ENCODE measurements at places on chromosomes 3 and 15.
A peak's percentile ranks its signal among the peaks of the same experiment; 100 is the strongest.

DNA sequence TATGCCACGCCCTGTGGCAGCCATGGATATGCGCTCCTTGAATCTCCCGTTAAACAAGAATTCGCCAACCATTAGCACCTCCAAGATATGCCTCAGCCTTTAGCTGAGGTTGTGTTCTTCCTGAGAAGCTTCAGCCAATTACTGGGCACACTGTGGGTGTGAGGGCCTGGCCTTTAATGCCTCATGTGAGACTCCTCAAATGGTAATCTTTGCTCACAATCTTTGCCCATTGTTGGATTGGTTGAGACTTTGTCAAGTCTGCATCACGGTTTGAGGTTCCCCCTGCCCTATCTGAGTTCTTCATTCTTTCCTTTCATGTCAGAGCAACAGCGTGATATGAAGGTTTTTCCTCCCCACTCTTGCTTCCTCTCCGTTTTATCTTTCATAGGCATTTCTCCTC is 108.1 kb upstream of the CCDC54 start:
- no peak for DNase-seq

- no peak for DNase-seq
These were observed 21.0 kb upstream of the PCSK6 start for GRCh38 chr15:101510212-101511197.

DNA sequence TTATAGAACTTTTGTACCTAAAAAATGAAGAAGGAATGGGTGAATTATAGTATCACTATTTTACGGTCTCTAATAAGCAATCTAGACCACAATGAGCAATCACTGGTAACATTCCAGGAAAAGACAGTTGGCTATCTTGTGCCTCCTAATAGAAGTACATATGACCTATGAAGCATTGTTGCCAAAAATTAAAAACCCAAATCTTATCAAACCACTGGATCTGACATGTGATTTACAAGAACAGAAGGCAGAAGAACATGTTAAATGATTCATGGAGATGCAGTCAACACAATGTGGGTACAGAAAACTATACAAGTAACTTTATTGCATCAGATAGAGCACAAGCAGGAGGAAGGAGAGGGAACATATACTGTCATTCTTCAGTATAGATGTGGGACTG is 14.5 kb upstream of the HYKK start:
- no peak for DNase-seq

DNA sequence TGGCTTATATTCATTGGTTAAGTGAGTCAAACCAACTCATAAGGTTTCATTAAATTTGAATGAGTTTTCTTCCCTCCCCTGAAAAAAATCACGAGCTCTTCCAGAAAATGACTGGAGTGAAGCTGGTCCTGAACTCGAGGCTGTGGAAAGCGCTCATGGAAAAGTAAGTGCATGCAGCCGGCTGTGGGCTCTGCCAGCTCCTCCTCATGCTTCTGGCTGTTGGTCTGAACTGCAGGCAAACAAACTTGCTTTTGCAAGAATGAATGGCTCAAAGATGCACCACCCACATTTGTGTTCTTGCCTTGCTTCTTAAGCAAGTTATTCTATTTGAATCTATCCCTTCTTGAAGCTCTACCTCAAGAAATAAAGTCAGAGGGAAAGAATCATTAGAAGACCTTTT is 6.2 kb downstream of the ETV5 start:
- DNase-seq = no peak

DNA sequence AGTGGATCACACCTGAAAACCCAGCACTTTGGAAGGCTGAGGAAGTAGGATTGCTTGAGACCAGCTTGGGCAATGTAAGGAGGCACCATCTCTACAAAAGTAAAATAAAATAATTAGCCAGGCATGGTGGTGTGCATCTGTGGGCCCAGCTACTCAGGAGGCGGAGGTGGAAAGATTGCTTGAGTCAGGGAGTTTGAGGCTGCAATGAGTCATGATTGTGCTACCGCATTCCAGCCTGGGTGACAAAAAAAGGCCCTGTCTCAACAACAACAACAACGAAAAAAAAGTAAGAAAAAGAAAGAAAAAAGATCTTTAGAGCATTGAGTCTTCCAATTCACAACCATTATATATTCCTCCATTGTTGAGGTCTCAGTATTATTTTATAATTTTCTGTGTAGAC is 192.4 kb upstream of the DPH6 start:
- DNase-seq = peak; percentile 10

DNA sequence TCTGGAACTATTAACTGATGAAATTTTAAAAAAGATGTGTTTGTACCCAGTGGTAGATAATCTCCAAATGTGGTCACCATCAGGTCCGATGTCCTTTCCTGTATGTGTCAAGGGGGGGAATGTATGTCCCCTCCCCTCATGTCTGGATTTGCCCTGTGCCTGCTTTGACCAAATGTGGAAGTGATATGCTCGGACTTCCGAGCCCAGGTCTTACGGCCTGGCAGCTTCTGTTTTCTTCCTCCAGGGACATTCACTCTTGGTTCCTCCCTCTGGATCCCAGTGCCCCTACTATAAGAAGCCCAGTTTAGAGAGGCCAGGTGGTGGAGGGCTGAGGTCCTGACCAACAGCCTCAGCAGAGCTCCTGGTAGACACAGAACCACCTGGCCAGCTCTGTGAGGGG is 75.5 kb downstream of the CCR1 start:
- no peak for DNase-seq

- peak; percentile 82 for DNase-seq
These were observed 62.7 kb downstream of the PDE8A start for GRCh38 chr15:85044251-85044853.

GRCh38 chr3:127408022-127408683 is 120.3 kb upstream of the PRR20G start:
- DNase-seq = no peak

GRCh38 chr15:94234300-94234699 is 2.9 kb downstream of the MCTP2 start:
- no peak for DNase-seq

DNA sequence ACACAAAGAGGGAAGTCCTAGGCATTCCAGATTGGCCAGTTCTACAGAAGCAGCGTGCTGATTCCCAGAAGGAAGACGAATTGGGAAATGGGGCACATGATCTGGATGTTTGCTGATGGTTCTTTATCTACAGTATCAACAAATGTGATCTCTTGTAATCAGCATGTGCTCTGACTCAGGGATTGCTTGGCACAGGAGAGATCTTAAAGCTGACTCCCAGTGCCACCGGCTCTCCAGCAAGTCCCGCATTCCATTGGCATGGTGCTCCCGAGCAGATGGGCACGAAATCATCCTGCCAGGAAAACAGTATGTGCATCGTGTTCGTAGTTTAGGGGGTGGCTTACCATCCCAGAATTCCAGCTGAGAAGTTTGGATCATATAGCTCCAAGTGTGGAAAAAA is 259.9 kb upstream of the NR2F2 start:
- no peak for DNase-seq

DNA sequence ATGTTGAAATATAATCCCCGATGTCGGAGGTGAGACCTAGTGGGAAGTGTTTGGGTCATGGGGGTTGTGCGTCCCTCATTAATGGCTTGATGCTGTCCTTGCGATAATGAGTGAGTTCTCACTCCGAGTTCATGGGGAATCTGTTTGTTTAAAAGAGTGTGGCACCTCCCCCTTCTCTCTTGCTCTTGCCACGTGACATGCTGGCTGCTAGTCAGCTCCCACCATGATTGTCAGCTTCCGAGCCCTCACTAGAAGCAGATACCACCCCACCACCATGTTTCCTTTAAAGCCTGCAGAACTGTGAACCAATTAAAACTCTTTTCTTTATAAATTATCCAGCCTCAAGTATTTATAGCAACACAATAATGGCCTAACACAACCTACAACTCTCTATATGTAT is 166.3 kb upstream of the MBNL1 start:
- no peak for DNase-seq

DNA sequence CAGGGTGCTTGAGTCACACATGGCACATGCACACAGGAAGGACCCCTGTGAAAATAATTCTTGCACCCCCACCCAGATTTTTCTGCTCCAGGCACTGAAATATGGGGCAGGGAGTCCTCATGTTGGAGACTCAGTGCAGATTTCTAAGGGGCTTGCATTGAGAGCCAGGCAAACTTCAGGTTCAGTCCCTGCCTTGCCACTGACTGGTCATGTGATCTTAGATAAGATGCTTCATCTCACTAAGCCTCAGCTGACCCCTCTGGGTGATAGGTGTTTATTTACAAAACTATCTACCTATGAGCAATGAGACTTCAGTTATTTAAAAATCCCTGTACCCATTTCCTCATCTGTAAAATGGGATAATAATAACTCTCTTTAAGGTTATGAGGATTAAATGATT is 30.1 kb upstream of the C3orf80 start:
- DNase-seq = no peak

- no peak for DNase-seq
These were observed 90.8 kb downstream of the SLCO3A1 start for GRCh38 chr15:91944331-91944730.

- no peak for DNase-seq
These were observed 25.9 kb upstream of the SPRED1 start for GRCh38 chr15:38226608-38227266.

DNA sequence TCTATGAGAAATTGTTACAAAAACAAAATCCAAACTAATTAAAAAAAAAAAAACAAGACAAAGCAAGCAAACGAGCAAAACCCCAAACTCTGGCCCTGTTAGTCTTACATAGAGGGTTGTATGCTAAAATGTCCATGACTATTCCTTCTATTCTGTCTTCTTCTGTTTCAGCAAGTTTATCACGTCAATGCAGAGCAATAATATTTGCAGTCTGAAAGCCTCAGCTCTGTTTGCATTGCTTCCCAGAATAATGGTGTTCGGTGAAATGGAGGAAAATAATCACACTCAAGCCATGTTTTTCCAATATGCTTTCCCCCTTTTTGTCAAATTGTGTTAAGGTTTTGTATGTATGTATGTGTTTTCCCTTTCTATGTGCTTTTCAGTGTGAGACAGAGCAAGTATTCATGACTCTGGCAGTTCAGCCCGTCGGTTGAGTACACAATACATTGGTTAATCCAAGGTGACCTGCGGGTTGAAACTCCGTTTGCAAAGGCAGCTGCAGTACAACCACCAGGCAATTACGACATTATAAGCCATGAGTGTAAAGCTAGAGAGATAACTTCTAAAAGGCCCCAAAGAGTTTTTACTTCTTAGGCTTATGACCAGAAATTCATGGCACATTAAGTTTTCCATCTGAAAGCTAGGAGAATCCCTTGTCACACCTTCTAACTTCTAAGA is 34.9 kb upstream of the MAGI1 start:
- no peak for DNase-seq

GRCh38 chr3:123113889-123114450 is 47.1 kb downstream of the PDIA5 start:
- DNase-seq = no peak

DNA sequence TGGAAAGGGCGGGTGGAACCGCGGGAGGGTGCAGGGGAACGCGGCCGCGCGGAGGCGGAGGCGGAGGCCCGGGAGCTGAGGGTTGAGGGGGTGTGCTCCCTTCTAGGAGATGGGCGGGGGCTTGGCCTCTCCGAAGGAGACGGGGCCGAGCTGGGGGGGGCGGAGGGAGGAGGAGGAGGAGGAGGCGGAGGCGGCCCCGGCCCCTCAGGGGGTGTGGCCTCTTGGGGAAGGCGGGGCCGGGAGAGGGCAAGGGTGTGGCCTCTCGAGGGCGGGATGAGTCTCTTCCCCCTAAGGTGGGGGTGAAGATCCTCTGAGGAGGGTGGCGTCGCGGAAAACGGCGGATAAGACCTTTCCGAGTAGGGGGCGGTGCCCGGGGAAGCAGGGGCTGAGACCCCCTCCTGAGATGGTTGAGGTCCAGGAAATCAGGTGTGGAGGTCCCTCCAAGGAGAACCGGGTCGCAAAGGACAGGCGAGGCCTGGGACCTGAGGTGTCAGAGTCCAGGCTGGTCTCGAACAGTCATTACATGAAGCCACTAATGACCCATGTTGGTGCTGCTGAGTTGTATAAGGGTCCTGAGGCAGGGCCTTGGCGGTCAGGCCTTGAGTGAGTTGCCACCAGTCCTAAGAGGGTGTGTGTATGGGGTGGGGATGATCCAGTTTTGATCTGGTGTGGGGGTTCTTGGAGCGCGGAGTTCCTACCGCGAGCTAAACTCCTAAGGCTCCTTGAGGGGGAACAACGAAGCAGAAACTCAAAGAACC is 759 bp downstream of the WDR6 start:
- peak; percentile 96 for DNase-seq

GRCh38 chr3:43870844-43871626 is 180.3 kb downstream of the ABHD5 start:
- DNase-seq = no peak

Measured in GM23338 (cell line).